ENCODE measurements at places on chromosomes 3 and 15. TPM values are rescaled to one million over a fixed set of nuclear protein-coding genes. Genes with fewer than 3 reads are reported as not detected.

Gene ALDH1L1
- 4.9 TPM for total RNA-seq

Gene P2RY1
- 1.3 TPM for total RNA-seq

Gene RHCG
- not detected for total RNA-seq

Gene PODXL2
- 4.2 TPM for total RNA-seq

Gene GRAMD1C
- total RNA-seq, result 1.3 TPM

Gene UBA7
- total RNA-seq, result 52.0 TPM

Gene SOX2
- total RNA-seq, result not detected

Gene RBM6
- total RNA-seq, result 34.6 TPM

Gene EPHA3
- total RNA-seq, result 1.9 TPM

Gene UCN2
- total RNA-seq, result 0.09 TPM

Gene PCSK6
- total RNA-seq, result 10.7 TPM

Gene ISL2
- 0.12 TPM for total RNA-seq

Gene CRTC3
- 21.8 TPM for total RNA-seq

Gene CA12
- 26.5 TPM for total RNA-seq

Gene NEK10
- 2.1 TPM for total RNA-seq

Gene LAMB2
- total RNA-seq, result 310 TPM

Gene FAM3D
- not detected for total RNA-seq

Gene SLC28A1
- total RNA-seq, result not detected

Gene RNF13
- total RNA-seq, result 40.9 TPM

Gene ACAN
- total RNA-seq, result 0.17 TPM

Gene TMIE
- not detected for total RNA-seq

Gene RRP9
- 21.3 TPM for total RNA-seq

Gene SLC9C1
- total RNA-seq, result not detected

Gene GPR171
- not detected for total RNA-seq

Gene CD200
- 39.3 TPM for total RNA-seq

Gene AGTR1
- 15.6 TPM for total RNA-seq

Gene GPR62
- not detected for total RNA-seq

Gene DPP8
- 14.5 TPM for total RNA-seq

Gene GOLGA6B
- total RNA-seq, result not detected

Gene ALPK3
- 0.12 TPM for total RNA-seq

Gene DPPA4
- not detected for total RNA-seq

Gene CCDC13
- 1.3 TPM for total RNA-seq

Gene TBC1D5
- total RNA-seq, result 59.8 TPM

Gene PLSCR5
- not detected for total RNA-seq

Gene CHL1
- total RNA-seq, result under 0.01 TPM

Gene FSTL1
- total RNA-seq, result 1,923 TPM

Gene MDFIC2
- not detected for total RNA-seq

Gene DNAH12
- not detected for total RNA-seq

Gene ANKRD34C
- total RNA-seq, result not detected

Gene MCTP2
- 1.1 TPM for total RNA-seq

Data from pericardium fibroblast (primary cell).